ENCODE measurements at places on chromosomes 7 and 10.

GRCh38 chr7:9029681-9030530, 596.5 kb downstream of the NXPH1 start:
- DNase-seq, result no peak

DNA sequence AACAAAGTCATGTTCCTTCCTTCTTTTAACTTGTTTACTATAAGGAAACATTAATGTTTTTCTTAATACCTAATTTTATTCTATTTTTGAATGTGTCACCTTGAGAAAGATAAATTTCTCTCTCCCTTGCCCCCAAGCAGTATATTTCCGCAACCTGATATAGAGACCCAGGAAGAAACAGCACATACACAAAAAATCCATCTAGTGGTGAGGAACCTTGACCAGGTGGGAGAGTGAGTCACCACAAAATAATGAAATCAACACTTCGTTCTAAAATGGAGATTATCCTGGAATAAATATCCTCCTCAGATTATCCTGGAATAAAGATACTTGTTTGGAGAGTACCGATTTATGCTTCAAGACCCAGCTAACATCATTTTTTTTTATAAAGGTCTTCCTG, 232.9 kb upstream of the PTN start:
- DNase-seq, result no peak

DNA sequence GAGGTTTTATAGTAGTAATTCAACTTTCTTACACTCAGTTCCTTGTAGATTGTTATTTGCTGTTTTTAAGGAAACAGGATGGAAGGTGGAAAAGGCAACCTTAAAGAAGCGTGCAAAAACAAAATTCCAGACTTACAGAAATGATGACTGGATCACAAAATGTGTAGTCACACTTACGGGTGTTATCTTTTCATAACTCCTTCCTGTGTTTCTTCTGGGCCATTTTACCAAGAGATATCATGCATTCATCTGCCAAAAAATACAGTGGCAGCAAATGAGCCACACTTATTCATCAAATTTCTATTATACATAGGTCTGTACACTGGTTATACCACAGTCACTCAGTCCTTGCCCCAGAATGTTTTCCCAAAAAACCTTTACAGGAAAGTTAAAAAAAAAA, 94.3 kb upstream of the IL6 start:
- no peak for DNase-seq

DNA sequence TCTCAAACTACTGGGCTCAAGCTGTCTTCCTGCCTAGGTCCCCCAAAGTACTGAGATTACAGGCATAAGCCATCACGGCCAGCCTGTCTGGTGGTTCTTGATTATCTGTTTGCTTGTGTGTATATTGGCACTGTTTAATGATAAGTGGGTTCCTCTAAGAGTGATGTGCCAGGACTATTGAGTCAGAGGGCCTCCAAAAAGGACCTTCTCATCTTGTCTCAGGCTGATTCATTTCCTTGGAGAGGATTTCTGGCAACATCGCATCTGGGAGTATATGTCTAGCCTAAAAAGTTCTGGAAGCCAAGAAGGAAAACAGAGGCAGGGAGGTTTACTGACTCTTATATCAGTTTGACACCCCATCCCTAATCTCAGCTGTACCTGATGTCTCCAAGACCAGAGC, 27.1 kb upstream of the AKAP9 start:
- no peak for DNase-seq

- DNase-seq, result no peak
These were observed 4.6 kb downstream of the CRYGN start for GRCh38 chr7:151435103-151435916.

- no peak for DNase-seq
These were observed 18.9 kb upstream of the ZNF138 start for GRCh38 chr7:64775289-64775688.

GRCh38 chr10:31708474-31708873, 220.2 kb downstream of the ARHGAP12 start:
- no peak for DNase-seq

DNA sequence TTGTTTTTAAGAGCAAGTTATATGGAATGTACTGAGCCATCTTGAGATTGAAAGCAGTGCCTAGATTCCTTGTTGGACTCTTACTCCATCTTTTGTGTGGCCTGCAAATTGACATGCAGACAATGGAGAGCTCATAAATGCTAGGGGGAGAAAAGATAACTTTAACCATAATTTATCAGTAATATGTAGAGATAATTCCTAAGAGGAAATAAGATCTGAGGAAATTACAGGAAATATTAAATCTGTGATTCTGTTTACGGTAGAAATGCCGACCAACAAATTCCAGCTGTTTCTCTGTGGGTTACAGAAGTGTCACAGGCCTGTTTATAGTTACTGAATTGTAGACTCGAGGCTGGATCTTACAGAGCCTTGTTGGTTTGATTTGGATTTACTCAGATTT, 348.0 kb downstream of the SUGCT start:
- DNase-seq, result no peak
